ENCODE measurements at places on chromosomes 2 and 18.

DNA sequence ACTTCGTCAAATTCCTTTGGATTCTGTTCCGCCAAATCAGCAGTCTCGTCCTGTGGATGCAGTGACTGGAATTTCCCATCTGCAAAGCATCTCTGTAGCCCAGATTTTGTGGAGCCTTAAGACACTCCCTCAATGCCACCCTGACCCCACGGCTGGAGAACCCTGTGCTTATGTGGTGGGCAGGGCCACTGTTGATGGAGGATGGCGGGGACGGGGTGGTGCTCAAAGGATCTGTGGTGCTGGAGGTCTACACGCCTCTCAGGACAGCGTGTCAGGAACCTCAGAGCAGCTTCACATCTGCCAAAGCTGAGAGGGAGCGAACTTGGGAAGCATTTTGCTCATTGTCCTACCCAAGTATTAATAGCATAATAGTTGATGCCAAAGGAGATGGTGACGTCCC lies 200.1 kb downstream of the MGAT5 start:
- DNase-seq, result no peak

- DNase-seq, result no peak
Measured at GRCh38 chr2:236646441-236646840, 76.8 kb downstream of the ACKR3 start.

DNA sequence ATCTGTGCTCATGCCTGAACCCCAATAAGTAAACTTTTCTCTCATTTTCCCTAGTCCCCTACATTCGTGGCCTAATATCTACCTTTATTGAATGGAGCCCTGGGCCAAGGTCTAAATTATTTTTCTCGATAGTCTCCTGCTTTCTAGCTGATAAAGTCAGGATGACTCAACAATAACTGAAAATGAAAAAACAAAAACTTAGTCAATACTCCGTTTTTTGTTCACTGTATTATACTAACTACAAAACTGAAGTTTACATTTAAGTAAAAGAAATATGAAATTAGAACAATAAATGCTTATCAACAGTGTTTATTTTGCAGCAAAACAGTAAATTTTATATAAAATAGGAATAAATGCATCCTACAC lies 32.2 kb downstream of the AOX1 start:
- DNase-seq, result no peak

- no peak for DNase-seq
Measured at GRCh38 chr2:39920307-39920801, 141.3 kb upstream of the THUMPD2 start.

- no peak for DNase-seq
Measured at GRCh38 chr2:31051258-31052140, 86.7 kb downstream of the GALNT14 start.

DNA sequence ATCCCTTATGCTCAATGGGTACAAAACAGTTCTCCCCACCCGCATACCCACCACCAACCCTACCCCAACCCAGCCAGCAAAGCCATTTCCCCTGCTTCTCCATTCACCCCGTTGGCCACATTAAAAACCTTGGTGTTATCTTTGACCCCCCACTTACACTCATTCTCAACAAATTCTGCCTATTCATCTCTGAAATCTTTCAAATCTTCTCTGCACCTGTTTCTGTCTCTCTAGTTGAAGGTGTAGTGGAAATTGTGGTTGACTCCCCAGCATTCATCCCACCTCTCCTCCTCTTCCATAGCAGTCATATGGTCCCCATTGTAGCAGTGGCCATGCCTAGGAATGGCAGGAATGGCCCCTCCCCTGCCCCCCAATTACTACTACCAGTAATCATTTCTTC lies 20.5 kb upstream of the TET3 start:
- DNase-seq, result no peak

DNA sequence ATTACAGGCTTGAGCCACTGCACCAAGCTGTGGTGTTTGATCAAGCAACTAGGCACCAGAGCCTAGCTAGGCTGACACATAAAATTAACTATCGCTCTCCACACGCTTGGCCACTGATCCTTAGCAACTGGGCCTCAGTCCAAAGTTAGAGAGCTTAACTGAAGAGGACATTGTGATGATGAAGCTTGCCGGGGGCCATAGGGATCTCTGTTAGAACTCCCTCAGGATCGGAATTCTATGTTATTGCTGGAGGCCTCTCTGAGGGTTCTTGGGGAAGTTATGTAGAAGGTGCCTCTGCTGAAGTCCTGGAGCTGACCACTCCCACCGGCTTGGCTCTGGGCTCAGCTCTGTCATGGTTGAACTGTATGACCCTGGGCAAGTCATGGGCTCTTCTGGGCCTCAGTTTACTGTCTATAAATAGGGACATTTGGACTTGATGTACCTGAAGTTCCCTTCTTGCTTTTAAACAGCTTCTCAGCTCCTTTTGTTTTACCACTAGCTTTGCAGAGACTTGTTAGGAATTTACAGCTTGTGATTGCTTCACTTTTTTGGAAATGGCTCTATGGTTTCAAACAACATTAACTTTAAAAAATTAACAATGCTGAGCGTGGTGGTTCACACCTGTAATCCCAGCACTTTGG lies 44.1 kb downstream of the GATA6 start:
- DNase-seq, result peak; percentile 68

DNA sequence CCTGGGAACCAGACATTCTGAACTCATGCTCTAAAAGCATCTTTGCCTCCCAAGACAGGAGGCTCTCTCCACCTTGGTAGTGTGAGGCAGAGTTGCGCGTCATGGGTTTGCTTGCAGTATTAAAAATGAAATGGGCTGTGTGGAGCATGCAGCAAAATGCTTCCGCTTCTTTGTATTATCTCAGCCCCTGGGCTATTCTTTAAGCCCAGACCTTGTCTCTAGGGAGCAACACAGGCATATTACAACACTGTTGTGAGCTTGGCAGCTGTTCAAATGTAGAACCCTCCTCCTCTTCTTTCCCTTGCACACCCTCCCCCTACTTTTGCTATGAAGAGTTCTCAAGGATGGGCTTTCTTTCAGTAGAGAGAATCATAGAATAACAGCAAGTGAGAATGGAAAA lies 185.1 kb upstream of the LHCGR start:
- DNase-seq, result no peak

- no peak for DNase-seq
Measured at GRCh38 chr18:22640281-22640842, 222.6 kb upstream of the CTAGE1 start.

GRCh38 chr2:12376025-12376424 lies 340.7 kb upstream of the TRIB2 start:
- no peak for DNase-seq

DNA sequence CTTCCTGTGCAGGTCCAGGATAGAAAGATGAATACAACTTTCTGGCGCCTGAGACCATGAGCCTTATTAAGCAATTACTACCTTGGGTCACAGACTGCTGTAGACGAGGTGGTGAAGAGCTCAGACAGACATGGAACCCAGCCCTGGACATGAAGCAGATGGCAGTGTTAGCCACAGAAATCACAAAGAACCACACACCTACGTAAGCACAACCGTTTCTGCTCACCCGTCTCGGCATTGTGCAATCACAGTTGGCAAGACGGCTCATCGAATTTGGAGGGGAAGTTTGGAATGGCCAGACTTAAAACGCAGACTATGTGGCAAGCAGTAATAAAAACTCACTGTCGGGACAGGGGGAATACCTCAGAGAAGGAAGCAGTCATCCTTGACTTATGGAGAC lies 24.3 kb upstream of the ASPRV1 start:
- peak; percentile 40 for DNase-seq

DNA sequence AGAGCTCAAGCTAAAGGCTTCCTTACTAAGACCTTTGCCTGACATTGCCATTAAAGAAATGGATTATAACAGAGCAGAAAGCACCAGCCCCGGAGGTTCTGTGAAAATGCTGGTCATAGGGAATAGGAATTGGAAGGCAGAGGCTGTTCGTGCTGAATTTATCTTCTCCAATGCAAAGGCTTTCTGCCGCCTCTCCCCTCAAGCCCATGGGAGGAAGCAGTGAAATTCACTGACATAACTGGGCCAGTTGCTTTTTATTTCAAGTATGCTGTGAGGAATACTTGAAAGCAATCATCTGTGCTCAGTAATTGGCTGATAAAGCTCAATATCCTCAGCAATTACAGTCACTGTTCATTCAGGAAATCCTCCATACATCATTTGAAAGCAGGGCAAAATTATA lies 85.4 kb upstream of the LINC00305 start:
- DNase-seq, result no peak

- no peak for DNase-seq
Measured at GRCh38 chr2:188158337-188159100, 133.2 kb upstream of the GULP1 start.

GRCh38 chr2:28566521-28567041 lies 70.7 kb downstream of the PLB1 start:
- DNase-seq, result peak; percentile 94

- DNase-seq, result no peak
Measured at GRCh38 chr2:173231042-173231441, 123.6 kb upstream of the CDCA7 start.
